ENCODE measurements at places on chromosomes 11 and 22.

DNA sequence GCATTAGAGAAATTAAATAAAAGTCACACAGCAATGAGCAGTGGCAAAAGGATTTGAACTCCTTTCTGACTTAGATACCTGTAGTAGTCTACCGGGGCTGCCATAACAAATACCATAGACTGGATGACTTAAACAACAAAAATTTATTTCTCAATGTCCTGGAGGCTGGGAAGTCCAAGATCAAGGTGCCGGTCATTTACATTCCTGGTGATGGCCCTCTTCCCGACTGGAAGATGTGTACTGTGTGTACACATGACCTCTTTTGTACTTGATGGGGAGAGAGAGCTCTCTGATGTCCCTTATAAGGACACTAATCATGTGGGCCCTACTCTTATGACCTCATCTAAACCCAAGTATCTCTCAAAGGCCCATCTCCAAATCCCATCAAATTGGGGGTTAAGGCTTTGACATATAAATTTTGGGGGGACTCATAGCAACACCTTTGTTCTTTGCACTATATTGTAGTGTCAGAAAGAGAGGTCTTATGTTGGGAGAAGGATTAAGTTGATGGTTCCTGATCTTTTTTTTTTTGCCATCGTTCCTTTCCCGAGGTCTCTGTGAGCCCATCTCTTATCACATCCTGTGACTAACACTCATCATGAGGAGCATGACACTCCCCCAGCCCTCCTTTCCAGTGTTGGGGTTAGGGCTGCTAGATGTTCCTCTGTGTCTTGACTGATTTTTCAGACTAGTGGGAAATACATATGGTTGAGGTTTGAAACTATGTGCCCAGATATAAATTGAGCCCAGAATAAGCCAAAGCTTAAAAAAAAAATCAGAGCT, 104.3 kb downstream of the TRAF6 start:
- DNase-seq: no peak

DNA sequence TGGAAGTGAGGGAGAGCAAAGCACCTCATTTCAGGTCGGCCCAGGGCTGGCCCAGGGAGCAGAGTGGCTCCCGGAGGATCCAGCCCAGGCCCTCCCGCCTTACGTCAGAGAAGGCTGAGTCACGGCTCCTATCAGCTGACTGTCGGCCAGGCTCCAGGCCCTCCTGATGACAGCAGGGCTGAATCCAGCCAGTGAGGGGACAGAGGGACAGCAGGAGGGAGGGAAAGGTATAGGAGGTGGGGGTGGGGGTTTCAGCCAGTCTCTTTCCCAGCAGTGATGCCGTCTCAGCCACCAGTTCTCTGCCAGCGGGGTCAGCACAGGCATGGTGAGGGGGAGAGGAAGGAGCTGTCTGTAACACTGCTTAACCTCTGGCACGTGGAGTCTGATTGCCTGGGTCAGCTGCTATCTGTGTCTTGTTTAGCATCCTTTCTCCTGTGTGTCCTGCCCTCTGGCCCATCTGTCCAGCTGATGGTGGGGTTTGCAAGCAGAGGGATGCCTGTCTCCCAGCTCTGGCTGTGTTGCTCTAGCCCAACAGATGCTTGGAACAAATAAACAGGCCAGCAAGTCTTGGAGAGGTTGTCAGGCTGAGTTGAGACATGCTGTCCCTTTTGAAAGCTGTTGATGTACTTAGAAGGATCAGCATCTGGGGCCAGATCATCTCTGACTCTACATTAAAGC, 74.0 kb downstream of the ADAMTS15 start:
- DNase-seq: peak; percentile 86

GRCh38 chr11:1082346-1082727, 7.7 kb downstream of the MUC2 start:
- no peak for DNase-seq

DNA sequence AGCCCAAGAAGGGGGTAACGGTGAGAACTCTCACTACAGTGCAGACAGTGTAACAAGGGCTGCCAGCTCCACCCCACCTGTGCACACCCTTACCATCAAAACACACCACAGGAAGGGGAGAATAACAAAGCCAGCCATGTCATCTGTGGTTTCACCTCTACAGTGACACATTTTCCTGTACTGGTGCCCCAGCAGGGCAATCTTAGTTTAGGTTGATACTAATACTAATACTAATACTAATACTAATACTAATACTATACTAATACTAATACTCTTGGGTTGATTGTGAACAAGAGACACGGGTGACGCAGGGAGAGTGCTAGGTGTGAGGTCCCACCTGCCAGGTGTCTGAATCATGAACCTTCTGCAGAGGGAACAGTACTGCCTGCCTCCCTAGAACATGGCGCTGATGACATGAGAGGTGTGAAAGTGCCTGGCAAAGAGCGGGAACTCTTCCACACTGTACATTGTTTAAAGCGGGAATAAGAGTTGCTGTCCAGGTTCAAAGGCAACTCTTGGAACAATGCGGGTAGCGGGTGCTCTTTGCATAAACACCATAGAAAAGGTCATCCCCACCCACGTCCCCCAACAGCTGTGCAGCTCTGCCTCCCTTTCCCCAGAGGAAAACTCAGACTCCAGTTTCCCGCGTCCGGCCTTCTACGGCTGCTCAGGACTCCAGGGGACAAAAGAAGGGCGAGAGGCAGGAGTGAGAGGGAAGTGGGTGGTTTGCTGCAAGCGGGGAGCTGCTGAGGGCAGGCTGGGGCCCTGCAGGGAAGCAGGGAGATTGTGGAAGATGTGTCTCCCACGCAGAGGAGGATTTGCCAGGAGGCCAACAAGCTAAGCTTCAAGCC, 25.0 kb upstream of the TMPRSS4 start:
- DNase-seq: no peak

GRCh38 chr11:2681408-2682145, 18.2 kb downstream of the KCNQ1OT1 start:
- no peak for DNase-seq

GRCh38 chr11:115396533-115396932, 107.7 kb downstream of the CADM1 start:
- DNase-seq: peak; percentile 72

- no peak for DNase-seq
Measured at GRCh38 chr11:126896025-126896424, 104.5 kb downstream of the KIRREL3 start.

- no peak for DNase-seq
Measured at GRCh38 chr11:14872032-14872431, 20.0 kb downstream of the CYP2R1 start.

- DNase-seq: no peak
Measured at GRCh38 chr11:83033371-83033770, 38.3 kb downstream of the RAB30 start.

GRCh38 chr11:35932681-35933319, 11.1 kb upstream of the LDLRAD3 start:
- no peak for DNase-seq
